ENCODE measurements at places on chromosomes 3 and 15.
A peak's percentile ranks its signal among the peaks of the same experiment; 100 is the strongest.

DNA sequence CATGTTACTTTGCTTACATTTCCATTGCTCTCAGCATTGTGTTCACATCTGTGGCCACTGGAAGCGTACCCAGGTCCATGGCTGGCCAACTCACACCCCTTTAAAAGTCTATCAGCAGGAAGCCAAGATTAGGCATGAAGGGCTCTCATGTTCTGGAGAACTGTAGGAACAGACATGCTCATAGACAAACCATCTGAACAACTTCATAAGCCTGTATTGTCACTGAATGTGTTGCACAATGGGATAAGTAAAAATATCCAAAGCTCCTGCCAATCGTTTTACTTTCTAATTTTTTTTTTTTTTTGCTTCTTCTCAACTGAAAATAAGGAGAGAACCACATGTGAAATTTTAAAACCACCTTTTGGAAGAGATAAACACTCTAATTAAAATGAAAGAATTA lies 6.4 kb downstream of the RPLP1 start:
- no peak for DNase-seq

GRCh38 chr15:26866298-26867199 lies at the start of gene GABRA5:
TSS of gene GABRA5 (plus strand) at chr15:26867062. CDS start at chr15:26869249, 2,187 bp downstream.
- DNase-seq: no peak

DNA sequence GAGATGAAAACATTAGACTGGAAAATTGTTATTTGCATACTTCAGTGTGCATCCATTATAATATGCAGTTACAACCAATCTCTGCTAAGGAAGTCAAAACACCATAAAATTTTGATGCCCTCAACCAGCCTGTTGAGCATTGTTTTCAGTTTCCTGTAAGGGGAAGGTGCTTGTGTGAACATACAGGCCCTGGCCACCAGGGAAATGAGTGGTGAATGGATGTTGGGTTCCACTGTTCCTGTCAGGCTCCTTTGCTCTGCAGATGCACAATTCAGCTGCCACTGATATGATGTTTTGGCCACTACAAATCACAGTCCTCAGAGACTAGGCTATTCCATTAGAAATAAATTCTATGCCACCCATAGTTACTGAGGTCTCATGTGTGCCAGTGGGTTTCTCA lies 184.6 kb downstream of the SYNPR start:
- no peak for DNase-seq

DNA sequence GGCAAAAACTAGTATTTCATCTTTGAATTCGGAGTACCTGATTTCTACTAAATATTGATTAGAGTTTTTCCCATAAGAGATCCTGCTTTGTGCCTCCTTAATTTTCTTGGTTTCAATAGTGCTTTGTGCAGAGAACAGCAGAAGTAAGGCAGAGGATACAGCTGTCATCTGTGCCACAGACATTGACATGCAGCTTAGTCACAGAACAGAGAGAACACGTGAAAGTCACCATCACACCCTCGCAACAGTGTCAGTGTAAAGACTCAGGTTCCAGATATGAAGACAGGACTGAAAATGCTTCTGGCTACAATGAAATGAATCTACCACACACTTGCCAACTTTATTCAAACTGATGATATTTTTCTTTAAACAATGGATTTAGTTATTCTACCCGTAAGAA lies 942.8 kb upstream of the CFAP20DC start:
- no peak for DNase-seq

DNA sequence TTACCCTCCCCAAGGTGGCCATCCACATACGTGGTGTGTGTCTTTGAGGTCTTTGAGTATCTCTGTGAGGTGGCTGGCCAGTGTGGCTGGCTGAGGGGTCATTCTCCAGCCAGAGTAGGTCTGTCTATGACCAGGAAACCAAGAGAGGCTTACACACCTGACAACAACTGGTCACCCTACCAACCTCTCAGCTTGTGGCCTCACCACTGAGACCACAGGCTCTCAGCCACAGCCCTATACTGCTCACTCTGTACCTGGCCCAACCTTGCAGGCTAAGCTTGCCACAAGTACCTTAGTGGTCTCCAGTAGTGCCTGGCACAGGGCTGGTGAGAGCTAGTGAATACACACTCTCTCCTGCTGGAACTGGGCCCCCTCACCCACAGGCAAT lies 5.1 kb downstream of the HEMK1 start:
- DNase-seq: peak; percentile 27

- no peak for DNase-seq
Observed at GRCh38 chr3:152745646-152746045, 89.3 kb upstream of the P2RY1 start.

DNA sequence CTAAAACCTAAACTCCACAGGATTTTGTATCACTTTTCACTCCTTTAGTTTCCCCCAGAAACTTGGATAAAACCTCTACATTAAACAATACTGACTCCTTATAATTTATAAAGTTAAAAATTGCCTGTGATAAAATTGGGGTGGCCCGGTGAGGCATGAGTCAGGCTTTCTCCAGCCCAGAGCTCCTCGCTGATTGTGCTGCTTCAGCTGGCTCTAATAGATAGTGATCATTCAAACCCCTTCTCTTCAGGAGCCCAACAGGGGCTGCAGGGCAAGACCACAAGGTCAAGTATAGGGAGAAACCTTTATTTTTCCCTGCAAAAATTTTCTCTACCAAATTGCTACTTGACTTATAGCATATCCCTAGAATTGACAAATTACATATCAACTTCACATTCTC lies 308.2 kb downstream of the PLCL2 start:
- no peak for DNase-seq

GRCh38 chr3:131091768-131092167 lies 65.1 kb downstream of the NEK11 start:
- no peak for DNase-seq
